ENCODE measurements at places on chromosomes 2 and 18. TPM values are rescaled to one million over a fixed set of nuclear protein-coding genes. Genes with fewer than 3 reads are reported as not detected.

Gene IFIH1
- total RNA-seq: 4.8 TPM

Gene DNER
- total RNA-seq: 0.83 TPM

Gene AFF3
- 0.71 TPM for total RNA-seq

Gene TNFAIP6
- 104 TPM for total RNA-seq

Gene NCKAP5
- total RNA-seq: 4.3 TPM

Gene EML6
- total RNA-seq: 1.8 TPM

Gene IMPA2
- total RNA-seq: 17.6 TPM

Gene AMER3
- not detected for total RNA-seq

Gene CLEC4F
- total RNA-seq: not detected

Gene NEB
- total RNA-seq: 0.18 TPM

Gene DYSF
- total RNA-seq: 0.65 TPM

Gene TRIM43
- not detected for total RNA-seq

Gene CYRIA
- 3.7 TPM for total RNA-seq

Gene CHRNG
- not detected for total RNA-seq

Gene METTL8
- 6.4 TPM for total RNA-seq

Gene FIGN
- total RNA-seq: 0.65 TPM

Gene CCDC88A
- 23.6 TPM for total RNA-seq

Gene MAP3K19
- total RNA-seq: not detected

Gene CD28
- under 0.01 TPM for total RNA-seq

Gene TMEM17
- total RNA-seq: 1.8 TPM

Gene IL18R1
- total RNA-seq: 1.5 TPM

Gene PARD3B
- total RNA-seq: 19.1 TPM

Gene FAM124B
- total RNA-seq: under 0.01 TPM

Gene GALNT5
- 26.9 TPM for total RNA-seq

Gene CHPF
- total RNA-seq: 134 TPM

Gene IL1F10
- not detected for total RNA-seq

Gene NR4A2
- total RNA-seq: 0.09 TPM

Gene ASIC4
- total RNA-seq: 0.37 TPM

All from smooth muscle cell of bladder (primary cell).